ENCODE measurements at places on chromosomes 12 and 14.

DNA sequence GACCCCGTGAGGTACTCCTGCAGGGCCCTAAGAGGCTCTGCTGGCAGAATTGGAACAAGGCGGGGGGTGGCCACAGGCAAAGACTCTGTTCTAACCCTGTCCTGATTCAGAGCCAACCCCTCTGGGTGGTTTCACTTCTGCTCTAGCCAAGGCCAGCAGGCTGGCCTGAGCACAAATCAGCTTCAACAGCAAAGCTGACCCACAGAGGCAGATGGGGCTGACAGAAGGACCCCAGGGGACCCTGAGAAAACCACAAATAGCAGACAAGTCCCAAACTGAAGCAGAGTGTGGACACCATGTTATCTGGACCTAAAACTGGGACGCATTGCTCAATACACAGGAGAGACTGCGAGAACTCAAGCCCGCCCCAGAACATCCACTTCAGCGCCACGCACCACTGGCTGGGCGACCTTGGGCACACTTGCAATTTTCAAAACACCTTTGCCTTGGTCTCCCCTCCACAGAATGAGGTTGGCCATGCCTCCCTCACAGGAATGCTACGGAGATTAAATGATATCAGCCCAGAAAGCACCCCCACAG lies 76.4 kb upstream of the DICER1 start:
- DNase-seq = no peak

GRCh38 chr12:131949431-131950181 lies at the start of gene EP400:
Gene EP400, plus strand, starts transcription at chr12:131949942. Its CDS starts 10,678 bp downstream, at chr12:131960620.
- peak; percentile 97 for DNase-seq

DNA sequence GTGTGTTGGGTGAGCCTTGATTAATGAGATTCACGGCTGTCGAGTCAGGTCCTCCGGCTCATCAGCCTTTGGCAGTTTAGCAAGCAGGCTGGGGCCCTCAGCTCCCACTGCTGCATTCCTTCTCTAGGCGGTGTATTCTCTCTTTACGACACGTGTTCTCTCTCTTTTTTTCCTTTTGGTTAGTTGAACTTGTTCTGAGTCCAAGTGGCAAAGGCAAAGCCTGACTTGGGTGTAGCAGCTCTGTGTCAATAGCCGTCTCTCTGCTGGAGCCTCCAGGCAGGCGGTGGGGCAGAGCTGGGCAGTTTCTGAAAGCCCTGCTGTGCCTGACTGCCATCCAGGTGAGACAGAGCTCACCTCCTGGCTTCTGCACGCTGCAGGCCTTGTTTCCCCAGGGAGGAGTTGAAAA lies 46.6 kb downstream of the SUSD6 start:
- DNase-seq = no peak

DNA sequence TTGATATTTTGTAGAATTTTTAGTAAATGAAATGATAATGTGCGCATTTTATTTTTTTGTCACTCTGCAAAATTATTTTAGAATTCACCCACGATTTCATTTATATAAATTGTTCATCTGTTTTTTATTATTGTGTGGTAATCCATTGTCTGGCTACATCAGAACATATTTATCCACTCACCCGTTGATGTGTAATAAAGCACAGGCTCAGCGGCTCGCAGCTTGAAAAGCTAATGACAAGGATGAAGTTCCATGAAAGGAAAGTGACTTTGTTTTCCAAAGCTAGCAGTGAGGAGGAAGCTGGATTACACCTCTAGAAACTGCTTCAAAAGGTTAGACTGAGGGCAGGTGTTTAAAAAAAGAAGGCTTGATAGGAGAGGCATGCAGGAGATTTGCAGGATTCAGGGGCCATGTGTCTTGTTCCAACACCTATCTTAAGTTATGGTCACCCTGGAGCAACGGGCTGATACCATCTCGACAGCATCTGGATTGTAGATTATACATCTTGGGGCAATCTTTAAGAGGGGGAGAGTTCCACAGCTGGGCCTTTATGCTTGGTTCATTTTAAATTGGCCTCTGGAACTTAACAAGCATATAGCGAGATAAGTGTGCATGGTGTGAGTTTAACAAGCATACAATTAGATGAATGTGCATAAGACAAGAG lies 194.1 kb downstream of the TMTC3 start:
- no peak for DNase-seq

- no peak for DNase-seq
Observed at GRCh38 chr14:88225721-88226120, 97.3 kb downstream of the KCNK10 start.

DNA sequence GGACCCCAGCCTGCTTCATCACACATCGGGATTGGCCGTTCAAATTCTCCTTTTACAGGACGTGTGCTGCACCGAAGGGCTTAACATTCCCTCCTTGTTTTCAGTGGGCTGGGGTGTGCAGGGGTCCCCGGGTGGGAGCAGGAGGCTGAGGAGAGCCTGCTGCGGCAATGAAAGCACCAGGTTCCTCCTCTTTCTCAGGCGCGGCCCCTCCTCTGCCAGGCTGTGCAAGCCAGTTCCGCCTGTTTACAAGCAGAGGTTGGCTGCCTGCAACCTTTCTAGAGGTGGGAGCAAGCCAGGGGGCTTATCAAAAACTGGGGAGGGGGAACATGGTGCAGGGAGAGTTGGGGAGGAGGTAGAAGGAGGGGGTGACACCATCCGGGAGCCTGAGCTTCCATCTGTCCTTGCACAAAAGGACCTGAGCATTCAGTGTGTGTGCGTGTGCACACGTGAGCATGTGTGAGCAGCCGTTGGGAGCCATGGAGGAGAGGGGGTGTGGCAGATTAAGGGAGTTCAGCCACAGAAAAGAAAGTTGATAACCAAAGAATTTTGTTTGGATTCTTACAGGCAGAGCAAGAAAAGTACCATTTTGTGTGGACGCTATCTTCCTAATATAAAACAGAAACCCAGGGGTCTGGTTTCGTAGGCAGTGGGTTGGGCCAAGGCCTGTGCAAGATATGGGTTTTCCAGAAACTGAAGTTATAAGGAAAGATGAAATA lies 108.8 kb upstream of the RFLNA start:
- DNase-seq = no peak

DNA sequence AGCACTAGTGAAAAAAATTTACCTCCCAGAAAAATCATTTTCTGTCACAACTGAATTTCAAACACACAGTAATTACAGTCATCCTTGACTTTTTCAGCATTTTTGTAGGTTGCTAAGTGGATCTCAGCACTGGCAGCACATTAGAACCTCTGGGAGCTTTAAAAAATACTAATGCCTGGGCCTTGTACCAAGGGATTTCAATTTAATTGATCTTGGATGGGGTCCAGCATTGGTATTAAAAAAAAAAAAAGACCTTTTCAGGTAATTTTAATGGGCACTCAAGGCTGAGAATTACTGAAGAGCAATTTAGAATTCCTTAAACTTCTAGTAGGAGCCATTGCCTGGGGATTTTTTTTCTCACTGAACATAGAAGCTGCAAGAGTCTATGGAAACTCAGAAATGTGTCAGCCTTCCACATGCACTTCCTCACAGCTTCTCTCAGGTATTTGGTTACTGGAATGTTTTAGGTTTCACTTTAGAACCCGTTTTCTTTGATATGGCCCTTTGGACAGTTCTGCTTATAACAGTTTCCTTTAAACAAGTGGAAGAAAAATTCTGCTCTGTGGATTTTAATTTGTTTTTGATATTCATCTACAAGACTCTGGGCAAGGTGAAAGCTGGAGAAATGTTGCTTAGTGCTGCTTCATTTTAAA lies 88.5 kb upstream of the DACT1 start:
- DNase-seq = no peak
